ENCODE measurements at places on chromosomes 4 and X.

DNA sequence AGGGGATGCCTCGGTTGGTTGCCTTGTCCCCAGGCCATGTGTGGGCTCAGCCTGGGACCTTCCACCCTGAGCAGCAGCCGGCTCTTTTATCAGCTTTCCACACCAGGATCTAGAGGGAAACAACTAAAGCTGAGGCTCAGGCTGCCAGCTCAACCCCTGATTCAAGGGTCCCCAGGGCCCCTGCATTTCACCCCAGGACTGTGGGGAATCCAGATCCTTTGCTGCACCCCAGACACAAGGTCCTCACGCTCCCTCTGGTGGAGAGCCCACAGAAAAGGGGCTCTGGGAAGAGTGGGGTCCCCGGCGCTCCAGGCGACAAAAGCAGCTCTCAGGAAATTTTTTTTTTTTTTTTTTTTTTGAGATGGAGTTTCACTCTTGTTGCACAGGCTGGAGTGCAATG lies 64.3 kb downstream of the ZFYVE28 start:
- peak; percentile 21 for DNase-seq

DNA sequence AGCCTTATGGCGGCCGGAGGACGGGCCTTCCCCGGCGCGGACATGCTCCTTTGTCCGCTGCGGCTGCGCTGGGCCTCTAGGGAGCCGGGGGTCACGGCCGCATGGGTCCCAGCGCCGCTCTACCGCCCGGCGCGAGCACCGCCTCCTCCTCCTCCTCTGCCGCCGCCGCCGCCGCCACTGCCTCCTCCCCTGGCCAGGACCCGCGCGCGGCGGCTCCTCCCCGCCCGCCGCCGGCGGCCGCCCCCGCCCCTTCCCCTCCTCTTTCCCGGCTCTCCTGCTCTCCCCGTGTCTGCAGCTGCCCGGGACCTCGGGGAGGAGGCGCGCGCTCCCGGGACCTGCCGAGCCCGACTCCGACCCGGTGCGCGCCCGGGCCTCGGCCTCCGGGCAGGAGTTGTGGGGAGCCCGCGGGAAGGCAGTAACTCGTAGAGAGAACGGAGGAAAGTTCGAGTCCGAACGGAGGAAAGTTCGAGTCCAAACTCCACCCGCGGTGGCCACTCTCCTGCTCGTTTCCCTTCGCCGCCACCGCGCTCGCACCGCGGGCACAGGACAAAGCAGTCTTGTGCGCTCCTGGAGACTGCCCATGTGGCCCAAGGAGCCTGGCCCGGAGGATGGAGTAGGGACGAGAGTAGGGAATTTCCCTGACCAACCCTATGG lies at the start of gene ADGRA3:
ADGRA3 (minus strand) TSS at position 179 of the 654 bp plus-strand sequence. CDS start 282 bp downstream, outside the sequence.
- DNase-seq = peak; percentile 90

- DNase-seq = no peak
Measured at GRCh38 chr4:101136373-101137370, 210.7 kb downstream of the PPP3CA start.

DNA sequence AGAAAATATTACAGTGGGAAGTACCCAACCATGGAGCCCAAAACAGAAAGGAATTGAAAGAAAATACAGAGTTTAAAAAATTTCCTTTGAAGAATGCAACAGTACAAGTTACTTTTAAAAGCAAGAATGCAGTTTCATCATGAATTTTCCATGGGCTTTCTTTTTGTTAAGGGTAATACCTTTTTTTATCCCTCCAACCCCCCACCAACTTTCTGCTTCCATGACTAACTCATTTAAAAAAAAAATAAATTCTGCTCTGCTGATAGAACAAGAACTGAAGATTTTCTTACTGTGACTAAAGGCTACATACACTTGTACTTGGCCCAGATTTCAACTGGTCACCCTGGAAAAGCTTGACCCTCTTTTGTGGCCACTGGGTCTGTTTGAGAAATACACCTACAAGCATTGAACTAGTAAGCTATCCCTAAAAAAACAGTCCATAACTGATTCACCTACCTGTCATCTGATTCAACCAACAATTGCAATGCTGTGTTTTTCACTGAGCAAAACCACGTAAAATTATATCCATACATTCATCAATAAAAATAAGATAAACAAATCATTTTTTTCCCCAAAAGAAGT lies 214.2 kb downstream of the NSUN7 start:
- DNase-seq = no peak

DNA sequence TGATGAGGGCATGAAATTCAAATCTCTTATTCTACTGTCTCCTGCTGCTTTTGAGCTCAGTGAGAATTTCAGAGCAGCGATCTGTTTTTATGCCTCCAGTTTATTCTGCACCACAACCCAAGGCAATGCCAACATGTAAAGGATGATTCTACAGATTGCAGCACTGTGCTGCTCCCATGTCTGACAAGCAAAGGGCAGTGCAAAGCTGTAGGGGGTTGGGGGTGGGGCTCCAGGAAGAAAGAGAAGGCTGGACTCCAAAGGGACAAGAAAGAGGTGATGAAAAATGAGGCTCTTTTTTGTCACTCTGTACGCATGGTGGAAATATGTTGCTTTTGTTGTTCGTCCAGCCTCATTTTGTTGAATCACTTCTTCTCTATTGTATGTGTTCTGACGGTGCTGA lies 254.6 kb downstream of the STIM2 start:
- no peak for DNase-seq

DNA sequence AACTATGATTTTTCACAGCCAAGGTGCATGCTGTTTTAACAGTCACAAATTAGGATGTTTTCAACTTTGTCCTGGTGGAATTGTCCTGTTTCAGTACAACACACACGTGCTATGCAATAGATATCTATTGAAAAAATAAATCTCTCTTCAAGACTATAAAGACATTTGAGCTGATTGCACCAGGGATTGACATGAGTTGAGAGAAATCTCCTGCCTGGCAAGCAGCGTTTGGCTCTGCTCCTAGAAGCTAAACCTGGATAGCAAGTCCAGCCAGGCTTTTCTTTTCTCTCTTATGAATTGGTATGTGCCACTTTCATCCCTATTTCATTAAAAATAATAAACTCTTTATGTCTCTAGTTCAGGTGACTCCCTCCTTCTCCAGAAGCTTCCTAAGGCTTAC lies 16.6 kb upstream of the NPNT start:
- DNase-seq = no peak

GRCh38 chrX:121987163-121987562 lies 939.8 kb downstream of the GLUD2 start:
- DNase-seq = no peak

DNA sequence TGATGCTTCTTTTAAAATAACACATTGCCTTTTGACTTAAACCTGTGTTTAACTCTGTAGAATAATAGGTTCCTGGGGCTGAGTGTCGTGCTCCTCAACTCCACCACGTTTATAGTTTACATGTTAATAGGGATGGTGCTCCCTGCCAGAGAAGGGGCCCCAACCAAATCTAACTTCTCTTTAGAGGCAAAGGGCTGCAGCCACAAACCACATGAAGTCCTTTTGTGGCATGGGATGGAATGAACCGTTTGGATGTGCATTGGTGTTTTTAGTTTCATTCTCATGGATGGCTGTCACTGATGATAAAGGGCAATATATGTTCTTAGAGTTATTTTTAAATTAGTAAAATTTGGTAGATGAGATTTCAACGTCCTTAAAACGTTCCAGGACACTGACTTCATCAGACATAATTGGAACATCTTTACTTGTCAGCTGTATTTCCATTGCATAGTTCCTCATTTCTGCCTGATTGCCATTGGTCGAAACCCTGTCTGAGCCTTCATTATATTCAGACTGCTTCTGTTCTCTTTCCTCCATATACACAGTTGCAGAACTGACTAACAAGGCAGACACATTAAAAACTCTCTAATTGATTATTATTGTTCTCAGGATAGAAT lies 60.4 kb upstream of the HPF1 start:
- no peak for DNase-seq

GRCh38 chr4:2007804-2008670 lies 737 bp downstream of the NELFA start:
- no peak for DNase-seq

DNA sequence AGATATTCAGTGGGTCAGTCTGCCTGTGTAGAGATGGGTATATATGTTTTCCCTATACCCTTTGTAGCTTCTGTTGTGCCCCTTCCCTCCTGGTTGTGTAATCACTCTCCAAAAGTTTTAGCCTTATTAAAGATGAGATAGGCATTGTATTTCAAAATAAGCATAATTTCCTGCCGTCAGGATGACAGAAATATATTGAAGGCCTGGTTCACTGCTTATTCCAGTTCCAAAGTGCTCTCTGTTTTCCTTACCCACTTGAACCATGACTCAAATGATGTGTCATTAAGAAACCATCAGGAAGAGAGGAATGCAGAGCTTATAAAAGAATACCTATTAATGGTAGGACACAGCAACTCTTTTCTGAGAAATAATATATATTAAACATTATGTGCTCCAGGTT lies 178.5 kb downstream of the GABRB1 start:
- no peak for DNase-seq

DNA sequence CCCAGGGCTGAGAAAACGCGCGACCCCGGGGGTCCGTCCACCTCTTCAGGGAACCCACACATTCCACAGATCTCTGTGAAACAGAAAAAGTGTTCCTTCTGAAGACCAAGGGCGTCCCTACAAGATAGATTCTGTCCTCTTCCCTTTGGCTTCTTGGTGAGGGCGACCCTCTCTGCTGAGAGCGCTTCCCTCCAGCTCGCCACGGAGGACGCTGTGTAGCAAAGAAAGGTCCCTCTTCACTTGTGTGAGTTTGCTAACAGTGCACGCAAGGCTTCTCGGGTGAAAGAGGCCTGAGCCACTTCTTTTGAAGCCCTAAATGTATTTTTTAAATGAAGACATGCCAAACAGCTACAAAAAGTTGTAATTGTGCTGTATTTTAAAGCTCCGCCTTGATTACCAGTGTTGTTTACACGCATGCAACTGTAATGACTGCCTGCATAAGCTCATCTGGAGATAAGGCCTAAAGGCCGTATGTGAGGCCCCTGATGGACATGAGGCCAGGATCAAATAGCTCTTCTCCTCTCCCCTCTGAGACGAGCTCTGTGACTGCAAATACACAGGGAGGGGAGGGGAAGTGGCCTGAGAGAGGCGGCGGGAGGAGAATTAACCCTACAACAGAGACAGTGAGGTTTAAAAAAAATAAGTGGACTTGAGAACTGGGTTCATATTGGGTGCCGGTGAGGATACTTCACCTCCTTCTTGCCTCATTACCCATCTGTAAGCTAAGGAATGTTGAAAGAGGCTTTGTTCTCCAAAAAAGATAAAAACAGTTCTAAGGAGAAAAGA lies 95.5 kb downstream of the SOWAHB start:
- no peak for DNase-seq

DNA sequence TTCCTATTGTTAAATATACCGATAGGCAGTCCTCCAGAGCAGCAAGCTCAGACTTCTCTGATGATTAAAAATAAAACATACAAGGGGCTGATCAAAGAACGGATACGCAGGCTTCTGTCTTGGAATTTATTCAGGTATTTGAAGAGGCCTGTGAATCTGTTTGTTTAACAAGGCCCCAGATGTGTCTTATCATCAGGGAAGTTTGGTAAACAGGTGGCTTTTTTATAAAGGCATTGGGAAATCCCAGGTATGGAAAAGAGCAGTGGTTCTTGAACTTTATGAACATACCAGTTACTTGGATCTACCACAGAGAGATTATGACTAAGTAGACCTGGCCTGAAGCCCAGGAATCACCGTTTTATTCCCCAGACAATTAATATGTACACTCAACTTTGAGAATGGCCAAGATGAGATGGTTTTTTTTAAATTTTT lies 47.9 kb downstream of the SOWAHB start:
- DNase-seq = no peak

DNA sequence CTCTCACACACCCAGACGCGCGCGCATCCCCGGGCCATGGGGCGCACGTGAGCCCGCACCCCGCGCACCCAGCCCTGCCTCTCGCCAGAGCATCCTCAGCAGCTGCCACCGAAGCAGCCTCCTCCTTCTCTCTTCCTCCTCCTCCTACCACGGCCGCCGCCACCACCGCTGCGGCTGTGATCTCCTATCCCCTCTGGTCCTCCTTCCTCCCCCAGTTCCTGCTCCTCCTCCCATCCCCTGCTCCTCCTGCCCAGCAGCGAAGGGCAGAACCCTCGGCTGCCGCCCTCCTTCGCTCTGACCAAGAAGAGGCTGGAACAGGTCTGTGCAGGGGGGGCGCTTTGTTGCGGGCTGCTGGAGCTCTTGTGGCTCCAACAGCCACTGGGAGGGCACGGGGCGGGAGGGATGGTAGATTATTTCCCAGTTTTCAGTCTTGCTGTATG lies 148.7 kb upstream of the CHRDL1 start:
- peak; percentile 3 for DNase-seq

DNA sequence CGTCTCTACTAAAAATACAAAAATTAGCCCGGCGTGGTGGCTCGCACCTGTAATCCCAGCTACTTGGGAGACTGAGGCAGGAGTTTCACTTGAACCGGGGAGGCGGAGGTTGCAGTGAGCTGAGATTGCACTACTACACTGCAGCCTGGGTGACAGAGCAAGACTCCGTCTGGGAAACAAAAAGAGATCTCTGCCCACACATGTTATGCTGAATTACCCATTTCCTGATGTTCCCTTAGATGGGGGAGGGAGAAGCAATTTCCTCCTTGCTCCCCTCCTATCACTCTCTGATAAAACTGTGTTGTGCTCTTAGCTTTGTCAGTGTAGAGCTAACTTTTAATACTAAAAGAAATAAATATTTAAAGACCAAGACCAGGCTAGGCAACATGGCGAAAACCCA lies 102.5 kb downstream of the LARP7 start:
- no peak for DNase-seq

- DNase-seq = no peak
Measured at GRCh38 chrX:120755066-120755846, 120.4 kb downstream of the CT47B1 start.

GRCh38 chr4:37890801-37891259 lies at the start of gene TBC1D1:
Gene TBC1D1, plus strand, starts transcription at chr4:37891084. Its CDS starts 11,012 bp downstream, at chr4:37902096.
- DNase-seq = no peak

DNA sequence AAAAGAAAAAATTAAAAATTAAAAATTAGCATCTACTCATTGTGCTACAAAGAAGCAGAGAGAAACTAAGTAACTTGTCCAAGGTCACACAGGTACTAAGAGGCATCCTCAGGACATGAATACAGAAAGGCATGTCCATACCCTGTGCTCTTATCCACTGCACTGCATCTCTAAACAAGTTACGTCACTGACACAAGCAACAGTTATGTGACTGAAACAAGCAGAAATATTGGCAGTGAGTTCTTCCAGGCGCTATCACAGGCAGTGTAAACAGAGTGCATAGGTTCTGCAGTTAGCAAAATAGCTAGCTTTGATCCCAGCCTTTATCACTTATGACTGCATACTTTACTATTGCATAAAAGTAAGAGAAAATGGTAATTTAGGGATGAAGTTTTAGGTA lies 7.9 kb downstream of the VEGFC start:
- no peak for DNase-seq

DNA sequence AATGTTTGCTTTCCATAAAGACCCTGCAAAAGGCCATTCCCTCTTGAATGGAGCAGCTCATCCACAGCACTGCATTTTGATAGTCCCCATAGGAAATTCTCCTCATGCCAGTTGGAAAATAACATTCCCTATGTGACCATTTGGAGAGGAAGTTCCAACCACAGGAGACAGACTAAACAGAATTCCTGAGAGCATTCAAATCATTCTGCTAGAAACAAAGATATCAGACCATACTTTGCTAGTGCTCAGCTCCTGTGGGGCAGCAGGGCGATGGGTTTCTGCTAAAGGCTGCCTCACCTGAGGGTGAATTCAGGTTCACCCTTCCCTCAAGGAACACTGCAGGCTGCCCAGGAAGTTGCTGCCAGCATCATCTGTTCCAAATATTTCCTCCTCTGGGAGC lies 58.8 kb downstream of the LNX1 start:
- DNase-seq = no peak

GRCh38 chr4:168384437-168385141 lies 66.0 kb upstream of the DDX60 start:
- DNase-seq = no peak

Measured in BE2C (cell line).